Memory B cell (primary cell): ENCODE measurements at places on chromosomes 6 and 20.
A peak's percentile ranks its signal among the peaks of the same experiment; 100 is the strongest.

DNA sequence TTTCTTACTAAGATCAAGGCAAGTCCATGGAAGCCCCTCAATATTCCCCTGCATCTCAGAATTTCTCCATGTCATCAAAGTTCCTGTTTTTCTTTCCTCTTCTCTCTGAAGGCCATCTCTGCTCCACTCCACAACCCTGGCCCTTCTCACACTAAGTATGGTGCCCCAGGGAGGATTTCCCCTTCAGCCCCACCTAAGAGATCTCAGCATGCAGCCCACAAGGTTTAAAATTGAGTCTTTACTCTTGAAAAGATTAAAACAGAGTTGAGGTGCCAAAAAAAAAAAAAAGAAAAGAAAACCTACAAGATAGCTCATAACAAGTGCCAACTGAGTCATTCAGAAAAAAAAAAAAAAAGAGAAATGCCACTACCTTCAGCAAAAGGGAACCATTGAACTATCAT, 36.5 kb upstream of the TNFAIP3 start:
- DNase-seq, result no peak

- DNase-seq, result no peak
Observed at GRCh38 chr6:7424967-7425807, 35.6 kb downstream of the RIOK1 start.

- DNase-seq, result no peak
Observed at GRCh38 chr6:16756660-16757255, 4.5 kb downstream of the ATXN1 start.

DNA sequence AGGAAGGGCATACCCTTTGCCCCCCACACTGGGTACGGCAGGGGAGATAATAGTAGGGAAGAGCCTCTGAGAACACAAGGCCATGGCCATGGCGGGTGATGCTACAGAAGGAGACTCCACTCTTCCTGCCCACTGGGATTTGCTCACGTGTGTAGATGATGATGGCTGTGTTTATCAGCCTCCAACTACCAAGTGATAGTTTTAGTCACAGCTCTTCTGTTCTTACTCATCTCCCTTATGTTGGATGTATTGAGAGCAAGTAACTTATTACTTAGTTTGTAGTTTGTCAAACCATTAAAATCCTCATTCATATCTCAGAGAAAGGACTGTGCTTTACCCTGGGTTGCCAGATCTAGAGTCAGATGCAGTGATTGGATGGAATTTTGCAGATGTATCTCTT, 66.0 kb downstream of the CDH26 start:
- no peak for DNase-seq

- DNase-seq, result no peak
Observed at GRCh38 chr6:69383627-69384026, 413.2 kb downstream of the LMBRD1 start.

DNA sequence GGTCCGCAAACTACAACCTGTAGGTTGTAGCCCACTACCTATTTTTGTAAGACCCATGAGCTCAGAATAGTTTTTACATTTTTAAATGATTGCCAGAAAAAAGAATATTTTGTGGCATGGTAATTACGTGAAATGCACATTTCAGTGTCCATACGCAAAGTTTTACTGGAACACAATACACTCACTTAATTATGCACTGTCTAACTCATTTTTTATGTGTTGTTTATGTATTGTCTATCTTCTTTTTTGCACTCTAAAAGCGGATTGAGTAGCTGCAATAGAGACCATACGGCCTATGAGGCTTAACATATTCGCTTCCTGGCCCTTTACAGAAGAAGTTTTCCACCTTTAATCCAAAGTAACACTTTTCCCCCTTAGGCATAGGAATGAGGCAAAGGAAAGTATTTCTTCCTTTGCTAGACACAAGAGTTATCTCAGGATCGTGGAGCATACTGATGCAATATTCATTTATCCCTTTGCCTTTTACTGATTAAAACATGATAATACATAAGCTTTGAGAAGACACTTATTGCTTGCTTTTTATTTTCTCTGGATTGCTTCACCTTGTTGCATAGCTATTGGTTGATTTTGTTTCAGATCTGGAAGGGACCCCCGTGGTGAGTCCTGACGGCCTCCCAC, 69.8 kb downstream of the FNDC1 start:
- no peak for DNase-seq

GRCh38 chr6:53483423-53484353, 61.2 kb downstream of the GCLC start:
- no peak for DNase-seq

DNA sequence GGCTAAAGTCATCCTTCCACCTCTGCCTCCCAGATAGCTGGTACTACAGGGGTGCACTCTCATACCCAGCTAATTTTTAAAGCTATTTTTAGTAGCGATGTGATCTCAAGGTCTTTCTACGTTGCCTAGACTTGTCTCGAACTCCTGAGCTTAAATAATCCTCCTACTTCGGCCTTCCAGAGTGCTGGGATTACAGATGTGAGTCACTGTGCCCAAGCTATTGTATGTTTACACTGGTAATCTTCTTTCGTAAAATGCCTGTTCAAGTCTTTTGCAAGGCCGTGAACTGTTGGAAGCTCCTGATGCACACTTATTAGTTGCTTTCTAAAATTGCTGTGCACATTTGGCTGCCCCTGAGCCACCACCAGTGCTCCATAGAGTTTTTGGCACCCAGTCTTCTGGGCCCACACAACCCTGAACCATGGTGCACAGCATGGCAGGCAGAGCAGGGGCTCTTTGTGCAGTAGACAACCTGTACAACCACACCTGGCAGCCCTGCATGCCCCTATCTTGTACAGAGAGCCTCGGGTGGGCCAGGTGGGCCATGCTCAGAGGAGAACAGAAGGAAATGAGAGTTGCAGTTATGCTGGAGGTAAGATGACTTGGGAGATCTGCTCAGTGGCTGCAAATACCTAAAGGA, 33.3 kb downstream of the PDRG1 start:
- DNase-seq, result no peak

- no peak for DNase-seq
Observed at GRCh38 chr6:36414481-36414880, 27.0 kb upstream of the ETV7 start.

DNA sequence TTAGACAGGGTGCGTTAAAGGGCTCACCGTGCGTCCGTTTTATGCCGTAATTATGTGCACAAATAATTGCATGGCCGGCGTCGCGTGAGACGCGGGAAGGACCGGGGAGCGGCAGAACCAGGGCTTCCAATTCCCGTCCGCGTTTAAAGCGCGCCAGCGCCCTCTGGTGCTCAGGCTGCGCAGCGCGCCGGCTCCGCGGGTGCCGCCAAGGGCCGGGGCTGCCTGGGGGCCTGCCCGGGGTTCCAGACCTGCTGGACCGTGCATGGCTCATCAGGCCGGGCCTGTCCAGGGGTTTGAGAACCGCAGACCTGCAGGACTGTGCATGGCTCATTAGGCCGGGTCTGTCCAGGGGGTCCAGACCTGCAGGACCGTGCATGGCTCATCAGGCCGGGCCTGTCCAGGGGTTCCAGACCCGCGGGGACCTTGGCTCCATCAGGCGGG, 369.0 kb downstream of the THBS2 start:
- peak; percentile 82 for DNase-seq

DNA sequence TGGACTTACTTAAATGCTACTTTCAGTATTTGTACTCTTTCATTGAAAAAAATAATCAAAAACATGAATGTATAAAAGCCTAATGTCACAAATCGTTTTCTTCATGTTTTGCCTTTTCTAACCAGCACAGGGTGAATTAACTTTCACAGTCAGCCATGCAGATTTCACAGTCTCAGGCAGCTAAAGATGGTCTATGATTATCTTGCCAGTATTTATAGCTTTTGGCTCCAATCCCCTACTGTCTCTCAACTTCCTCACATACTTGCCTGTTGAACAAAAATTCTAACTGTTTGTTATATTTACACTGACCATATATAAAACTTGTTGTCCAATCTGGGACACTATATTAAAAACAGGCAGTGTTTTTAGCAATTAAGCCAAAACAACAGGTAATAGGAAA, 358.2 kb downstream of the ARHGAP18 start:
- DNase-seq, result no peak

- DNase-seq, result no peak
Observed at GRCh38 chr6:121435444-121436069, at the start of gene GJA1. Gene GJA1, plus strand, starts transcription at chr6:121435646. Its CDS starts 11,202 bp downstream, at chr6:121446848.

DNA sequence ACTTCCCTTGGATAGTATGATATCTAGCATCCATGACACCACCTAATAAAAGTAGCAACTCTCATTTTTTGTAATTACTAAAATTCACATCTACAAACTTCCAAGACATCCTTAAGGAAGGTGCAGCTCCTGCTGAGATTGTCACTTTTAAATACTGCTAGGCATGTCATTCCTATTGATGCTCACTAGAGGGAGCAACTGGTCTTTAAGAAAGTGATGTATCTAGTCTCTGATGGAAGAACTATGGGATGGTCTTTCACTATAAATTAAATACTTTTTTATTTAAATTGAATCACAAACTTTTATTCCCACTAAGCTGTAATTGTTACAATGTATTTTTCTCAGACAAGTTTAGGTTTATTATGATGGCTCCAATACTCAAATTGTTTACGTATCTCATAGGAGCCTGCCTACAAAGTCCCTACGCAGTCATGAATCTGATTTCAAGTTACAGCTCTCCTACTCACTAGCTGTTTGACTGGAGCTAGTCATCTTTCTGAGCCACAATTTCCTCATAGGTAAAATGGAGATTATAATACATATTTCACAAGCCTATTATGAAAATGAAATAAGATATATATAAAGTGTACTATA, 8.1 kb upstream of the TSPYL1 start:
- DNase-seq, result peak; percentile 37

DNA sequence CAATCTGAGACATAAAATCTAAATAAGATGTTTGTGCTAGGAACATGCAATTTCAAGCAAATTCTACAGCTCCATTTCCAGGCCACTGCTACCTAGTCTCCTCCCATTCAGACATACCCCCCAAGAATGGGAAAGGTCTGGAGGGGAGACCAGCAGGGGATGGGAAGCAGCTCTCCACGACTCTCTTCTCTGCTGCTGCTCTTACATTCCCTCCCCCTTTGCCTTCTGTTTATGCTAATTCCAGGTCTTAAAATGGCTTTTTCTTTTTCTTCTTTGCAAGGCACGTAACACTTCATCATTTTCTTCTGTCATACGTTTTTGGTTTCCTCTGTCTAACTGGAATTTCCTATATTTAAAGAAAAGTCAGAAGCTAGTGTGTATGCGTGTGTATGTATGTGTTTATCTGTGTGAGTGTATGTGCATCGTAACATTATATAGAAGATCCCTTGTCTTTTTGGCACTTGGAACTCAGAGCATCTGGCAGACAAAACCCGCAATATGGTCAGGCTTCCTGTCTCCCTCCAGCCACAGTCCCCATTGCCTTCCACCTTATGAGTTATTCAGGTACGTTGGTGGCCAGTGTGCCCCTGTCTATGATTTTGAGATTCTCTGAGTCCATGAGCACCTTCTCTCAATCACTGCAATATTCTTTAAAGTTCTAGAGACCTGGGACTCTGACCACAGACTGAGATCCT, 493.7 kb downstream of the BTBD3 start:
- DNase-seq, result no peak

GRCh38 chr6:46443623-46444022, 47.6 kb downstream of the RCAN2 start:
- DNase-seq, result no peak

DNA sequence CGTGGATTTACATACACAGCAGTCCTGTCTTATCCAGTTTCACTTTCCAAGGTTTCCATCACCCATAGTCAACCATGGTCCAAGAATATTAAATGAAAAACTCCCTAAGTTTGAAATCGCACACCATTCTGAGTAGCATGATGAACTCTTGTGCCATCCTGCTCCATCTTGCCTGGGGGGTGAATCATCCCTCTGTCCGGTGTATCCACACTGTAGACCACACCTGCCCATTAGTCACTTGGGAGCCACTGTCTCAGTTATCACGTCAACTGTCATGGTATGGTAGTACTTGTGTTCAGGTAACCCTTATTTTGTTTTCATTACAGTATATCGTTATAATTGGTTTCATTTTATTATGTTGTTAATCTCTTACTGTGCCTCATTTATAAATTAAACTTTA, 38.5 kb downstream of the PTGIS start:
- DNase-seq, result no peak

GRCh38 chr6:111591370-111591900, 14.2 kb downstream of the TRAF3IP2 start:
- no peak for DNase-seq

DNA sequence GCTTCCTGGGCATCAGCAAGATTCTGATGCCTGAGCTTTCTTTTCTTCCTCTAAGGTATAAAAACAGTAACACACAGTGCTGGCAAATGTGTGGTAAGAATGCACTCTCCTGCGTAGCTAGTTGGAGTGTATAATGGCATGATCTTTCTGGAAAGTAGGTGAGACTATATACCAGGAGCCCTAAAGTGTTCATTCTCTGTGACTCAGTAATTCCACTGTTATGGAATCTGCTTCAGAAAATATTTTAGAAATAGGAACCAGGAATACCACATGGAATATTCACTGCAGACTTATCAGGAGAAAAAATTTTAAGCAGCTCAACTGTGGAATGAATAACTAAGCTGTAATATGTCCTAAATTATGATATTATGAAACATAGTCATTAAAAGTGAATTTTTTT, 16.9 kb upstream of the CSE1L start:
- DNase-seq, result no peak

DNA sequence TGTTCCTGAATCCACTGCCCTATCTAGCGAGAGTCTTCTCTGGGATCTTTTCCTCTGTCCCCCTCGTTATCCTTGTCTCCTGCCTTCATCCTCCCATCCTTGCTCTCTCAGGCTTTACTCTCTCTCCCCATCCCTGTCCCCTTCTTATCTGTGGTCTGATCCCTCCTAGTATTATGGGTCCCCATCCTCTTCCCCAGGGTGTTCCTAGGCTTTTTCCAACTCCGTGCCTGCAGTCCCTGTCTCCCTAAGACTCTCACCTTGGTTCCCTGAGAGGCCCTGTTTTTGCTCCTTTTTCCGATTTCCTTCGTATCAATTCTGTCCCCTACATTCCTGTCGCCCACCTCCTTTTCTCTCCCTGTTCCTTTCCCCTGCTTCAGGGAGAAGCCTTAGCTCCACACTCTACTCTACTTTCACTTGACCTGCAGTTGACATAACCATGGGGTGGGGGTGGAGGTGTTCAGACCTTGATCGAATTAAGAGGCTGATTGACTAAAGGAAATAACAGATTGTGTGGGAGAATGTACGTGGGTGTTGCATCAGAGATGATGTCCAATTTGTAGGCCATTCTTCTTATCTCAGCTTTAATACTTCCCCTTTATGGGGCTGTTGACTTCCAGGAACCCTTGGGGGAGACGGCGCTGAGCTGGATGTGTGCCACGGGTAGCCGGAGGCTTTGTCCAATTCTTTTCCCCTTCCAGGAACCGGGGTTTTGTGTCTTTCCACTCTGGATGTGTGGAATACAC, 905 bp downstream of the PPARD start:
- DNase-seq, result peak; percentile 40

DNA sequence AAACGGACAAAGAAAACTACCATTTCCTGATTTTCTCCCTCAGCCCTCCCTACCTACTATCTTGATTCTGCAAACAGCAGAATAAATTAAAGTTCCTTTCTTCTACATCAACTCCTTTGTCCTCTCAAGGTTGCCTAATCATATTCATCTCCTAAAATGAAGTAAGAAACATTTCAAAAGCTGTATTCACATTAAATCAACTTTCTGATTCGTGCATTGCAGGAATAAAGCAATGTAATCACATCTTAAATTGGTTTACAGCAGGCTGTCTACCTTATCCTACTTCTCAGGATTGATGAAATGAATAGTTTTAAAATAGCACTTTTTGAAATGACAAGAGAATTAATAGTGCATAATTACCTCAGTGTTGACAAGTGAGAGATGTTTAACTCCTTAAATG, 25.1 kb downstream of the PRKN start:
- DNase-seq, result no peak
